Activated naive CD4-positive, alpha-beta T cell treated with anti-CD3 and anti-CD28 coated beads for 36 hours (primary cell): ENCODE measurements at places on chromosomes 11 and 22. TPM values are rescaled to one million over a fixed set of nuclear protein-coding genes. Genes with fewer than 3 reads are reported as not detected.

Gene LAYN
- total RNA-seq = 3.5 TPM

Gene APOL1
- total RNA-seq = 22.0 TPM

Gene TSGA10IP
- not detected for total RNA-seq

Gene NUDT8
- 29.7 TPM for total RNA-seq

Gene C11orf65
- total RNA-seq = 3.1 TPM

GRCh38 chr11:101880222-101880621, 34.6 kb upstream of the CEP126 start:
- H3K27me3 ChIP-seq = peaks cover 12% of the 10 kb centered on the region
- DNase-seq = no peak
- no peak overlapping the region for H3K27ac ChIP-seq
- no peak overlapping the region for H3K4me3 ChIP-seq

DNA sequence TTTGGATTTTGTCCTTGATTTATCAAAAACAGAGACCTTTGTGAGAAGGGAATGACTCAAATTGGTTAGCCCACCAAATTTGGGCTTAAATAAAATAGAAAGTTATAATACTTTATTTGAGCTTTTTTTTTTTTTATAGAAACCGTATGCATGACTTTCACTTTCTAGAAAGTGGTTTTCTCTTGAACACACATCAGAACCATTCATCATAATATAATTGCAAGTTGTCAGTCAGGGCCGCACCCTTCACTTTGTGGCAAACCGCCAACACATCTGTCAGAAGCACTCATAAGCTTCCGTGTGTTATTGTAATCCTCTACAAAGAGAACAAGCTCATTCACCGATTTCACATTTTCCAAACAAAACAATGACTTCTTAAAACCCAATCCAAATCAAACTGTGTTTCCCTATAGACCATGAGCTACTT, 76.1 kb downstream of the SOX6 start:
- H3K27me3 ChIP-seq = no peaks in the 10 kb centered on the region
- no peak overlapping the region for H3K27ac ChIP-seq

- no peaks in the 10 kb centered on the region for H3K27me3 ChIP-seq
- H3K36me3 ChIP-seq = no peaks in the 10 kb centered on the region
- no peak overlapping the region for H3K27ac ChIP-seq
- peaks cover 7% of the 10 kb centered on the region for H3K4me1 ChIP-seq
- H3K4me3 ChIP-seq = no peak overlapping the region
These were observed 80.1 kb upstream of the NNMT start for GRCh38 chr11:114215871-114216795.

GRCh38 chr22:30290342-30291057, 1.2 kb upstream of the CASTOR1 start:
- peaks cover 35% of the 10 kb centered on the region for H3K4me1 ChIP-seq
- H3K4me3 ChIP-seq = peak overlapping the region; percentile 77
- H3K27me3 ChIP-seq = no peaks in the 10 kb centered on the region
- no peak for DNase-seq
- peaks cover 4% of the 10 kb centered on the region for H3K36me3 ChIP-seq

GRCh38 chr11:133515107-133515506, 17.2 kb downstream of the OPCML start:
- H3K4me1 ChIP-seq = no peaks in the 10 kb centered on the region
- H3K36me3 ChIP-seq = no peaks in the 10 kb centered on the region
- H3K27me3 ChIP-seq = peaks cover 3% of the 10 kb centered on the region
- H3K4me3 ChIP-seq = no peak overlapping the region

DNA sequence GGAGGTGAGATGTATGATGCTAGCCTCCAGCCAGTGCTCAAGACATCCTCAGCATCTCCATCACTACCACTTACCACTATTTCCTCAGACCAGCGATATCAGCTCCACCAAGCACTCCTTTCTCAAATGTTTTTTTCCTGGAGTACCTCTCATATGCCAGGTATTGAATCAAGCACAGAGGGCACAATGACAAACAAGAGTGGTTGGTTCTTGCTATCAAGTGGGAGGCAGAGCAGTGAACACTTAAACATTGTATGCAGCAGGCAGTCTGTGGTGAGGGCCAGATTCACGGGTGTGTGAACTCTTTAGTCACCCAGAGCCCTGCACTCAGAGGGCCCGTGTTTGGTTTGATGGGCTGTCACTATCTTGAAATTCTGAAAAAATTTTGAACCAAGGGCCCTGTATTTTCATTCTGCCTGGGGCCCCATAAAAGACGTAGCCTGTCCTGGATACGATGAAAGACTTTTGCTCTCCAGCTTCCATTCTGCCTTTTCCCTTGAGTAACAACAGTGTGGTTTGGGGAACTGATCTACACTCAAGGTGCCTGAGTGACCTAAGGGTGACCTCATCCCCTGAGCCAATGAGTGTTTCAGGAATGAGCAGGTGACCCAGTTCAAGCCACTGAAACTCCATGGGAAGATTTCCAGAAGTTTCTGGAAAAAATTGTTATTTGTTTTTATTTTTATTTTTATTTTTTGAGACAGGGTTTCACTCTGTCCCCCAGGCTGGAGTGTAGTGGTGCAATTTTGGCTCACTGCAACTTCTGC, 348.4 kb upstream of the NARS2 start:
- no peaks in the 10 kb centered on the region for H3K4me1 ChIP-seq
- DNase-seq = no peak
- no peak overlapping the region for H3K27ac ChIP-seq
- peaks cover 3% of the 10 kb centered on the region for H3K27me3 ChIP-seq

DNA sequence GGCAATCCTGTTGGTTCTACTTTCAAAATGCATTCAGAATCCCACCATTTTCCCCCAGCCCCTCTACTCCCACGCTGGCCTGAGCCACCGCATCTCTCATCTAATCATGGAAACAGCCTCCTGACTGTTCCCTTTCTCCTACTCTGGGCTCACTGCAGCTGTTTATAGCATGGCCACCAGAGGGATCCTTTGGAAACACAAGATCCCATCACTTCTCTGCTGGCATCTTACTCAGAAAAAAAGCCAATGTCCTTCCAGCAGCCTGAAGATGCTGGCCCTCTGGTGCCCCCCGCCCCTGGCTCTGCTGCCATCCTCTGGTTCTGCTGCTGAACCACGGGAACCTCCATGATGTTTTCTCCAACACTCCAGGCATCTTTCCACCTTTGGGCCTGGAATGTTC, 11.1 kb downstream of the MS4A8 start:
- H3K36me3 ChIP-seq = no peaks in the 10 kb centered on the region
- H3K27me3 ChIP-seq = peaks cover 7% of the 10 kb centered on the region
- H3K4me3 ChIP-seq = no peak overlapping the region
- DNase-seq = no peak
- H3K27ac ChIP-seq = no peak overlapping the region

DNA sequence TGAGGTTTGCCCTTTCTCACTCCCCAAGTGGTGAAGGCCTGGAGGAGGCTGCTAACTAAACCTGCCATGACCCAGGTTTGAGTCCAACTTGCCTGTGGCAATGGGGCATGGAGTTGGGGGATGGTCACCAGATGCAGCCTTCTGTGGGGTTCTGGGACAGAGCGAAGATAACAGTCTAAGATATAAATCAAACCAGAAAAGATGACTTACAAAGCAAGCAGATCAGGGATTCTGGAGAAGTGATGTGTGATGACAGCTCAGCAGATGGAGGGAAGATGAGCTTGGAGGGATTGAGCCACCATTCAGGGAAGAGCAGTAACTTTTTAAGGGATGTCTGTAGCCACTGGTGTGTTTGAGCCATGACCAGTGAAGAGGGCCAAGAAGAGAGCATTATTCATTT, 63.6 kb downstream of the MTNR1B start:
- H3K4me1 ChIP-seq = no peaks in the 10 kb centered on the region
- H3K27ac ChIP-seq = no peak overlapping the region
- no peak for DNase-seq

- no peak overlapping the region for H3K4me3 ChIP-seq
- H3K4me1 ChIP-seq = no peaks in the 10 kb centered on the region
- no peak for DNase-seq
- H3K36me3 ChIP-seq = peaks cover 6% of the 10 kb centered on the region
- no peaks in the 10 kb centered on the region for H3K27me3 ChIP-seq
These were observed 129.8 kb downstream of the SERGEF start for GRCh38 chr11:17883057-17883456.

- DNase-seq = peak; percentile 68
- H3K4me3 ChIP-seq = no peak overlapping the region
- H3K36me3 ChIP-seq = no peaks in the 10 kb centered on the region
- H3K27ac ChIP-seq = no peak overlapping the region
These were observed 49.2 kb downstream of the DBX1 start for GRCh38 chr11:20110908-20111669.

DNA sequence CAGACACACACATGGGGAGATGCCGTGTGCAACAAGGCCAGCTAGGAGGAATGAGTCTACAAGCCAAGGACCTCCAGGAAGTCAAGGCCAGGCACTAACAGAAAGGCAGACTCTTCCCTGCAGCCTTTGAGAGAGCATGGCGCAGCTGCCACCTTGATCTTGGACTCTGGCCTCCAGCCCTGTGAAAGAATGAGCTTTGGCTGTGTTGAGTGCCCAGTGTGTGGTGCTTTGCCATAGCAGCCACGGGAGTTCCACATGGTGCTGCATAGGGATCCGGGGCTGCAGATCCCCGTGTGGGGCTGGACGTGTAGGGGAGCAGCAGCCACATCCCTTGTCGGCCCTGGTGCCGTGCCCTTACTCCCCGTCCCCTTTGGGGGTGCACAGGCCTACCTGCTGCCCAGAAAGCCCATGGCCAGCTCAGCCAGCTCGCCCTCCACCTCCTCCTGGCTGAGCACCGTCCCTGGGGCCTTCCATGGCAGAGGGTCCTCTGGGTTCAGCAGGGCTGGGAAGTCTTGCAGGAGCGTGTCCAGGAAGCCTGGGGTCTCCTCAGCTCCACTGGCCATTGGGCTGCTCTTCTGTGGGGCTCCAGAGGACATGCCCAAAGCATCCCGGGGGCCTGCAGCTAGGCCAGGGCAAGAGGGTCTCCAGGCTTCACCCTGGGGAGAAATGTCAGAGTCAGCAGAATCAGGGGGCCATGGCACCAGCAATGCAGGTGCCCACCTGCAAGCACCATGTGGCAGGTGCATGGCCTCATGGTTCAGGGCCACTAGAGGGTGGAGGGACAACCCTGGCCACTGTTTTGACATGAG, 7.0 kb downstream of the PPM1F start:
- no peaks in the 10 kb centered on the region for H3K36me3 ChIP-seq
- H3K27me3 ChIP-seq = no peaks in the 10 kb centered on the region
- DNase-seq = no peak
- H3K27ac ChIP-seq = no peak overlapping the region
- H3K4me1 ChIP-seq = peaks cover 20% of the 10 kb centered on the region

DNA sequence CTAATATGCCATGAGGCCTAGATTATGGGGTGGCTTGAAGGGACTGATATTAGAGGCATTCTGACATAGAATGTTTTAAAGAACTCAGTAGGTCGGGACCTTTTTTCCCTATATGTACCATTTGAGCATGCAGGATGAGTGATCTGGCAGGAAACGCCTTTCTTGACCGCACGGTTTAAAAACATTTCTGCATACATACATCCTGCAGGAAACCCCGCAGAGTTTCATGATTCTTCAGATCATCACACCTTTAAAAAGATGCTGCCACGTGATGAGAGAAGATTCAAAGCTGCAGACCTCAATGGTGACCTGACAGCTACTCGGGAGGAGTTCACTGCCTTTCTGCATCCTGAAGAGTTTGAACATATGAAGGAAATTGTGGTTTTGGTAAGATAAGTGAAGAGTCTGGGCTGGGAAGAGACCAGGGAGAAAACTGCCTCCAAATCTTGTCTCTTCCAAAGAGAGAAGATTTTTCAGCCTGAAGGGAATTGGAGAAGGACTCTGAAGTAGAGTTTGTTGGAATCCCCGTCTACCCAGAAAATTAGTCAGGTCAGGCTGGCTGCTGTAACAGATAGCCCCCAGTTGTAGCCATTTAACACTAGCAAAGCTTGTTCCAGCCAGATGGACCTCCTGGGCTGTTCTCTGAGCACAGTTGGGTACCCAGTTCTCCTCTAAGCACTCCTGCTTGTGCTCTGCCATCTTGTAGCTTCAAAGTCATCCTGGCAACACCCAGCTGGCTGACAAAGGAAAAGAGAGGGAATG, 7.4 kb downstream of the RCN1 start:
- H3K27ac ChIP-seq = no peak overlapping the region
- peaks cover 53% of the 10 kb centered on the region for H3K36me3 ChIP-seq
- no peak for DNase-seq
- H3K27me3 ChIP-seq = no peaks in the 10 kb centered on the region
- peaks cover 13% of the 10 kb centered on the region for H3K4me1 ChIP-seq
